NCI-H446 (cell line): ENCODE measurements at places on chromosomes 3 and 15.

- DNase-seq, result no peak
Observed at GRCh38 chr3:45688194-45688881, 858 bp upstream of the SACM1L start.

DNA sequence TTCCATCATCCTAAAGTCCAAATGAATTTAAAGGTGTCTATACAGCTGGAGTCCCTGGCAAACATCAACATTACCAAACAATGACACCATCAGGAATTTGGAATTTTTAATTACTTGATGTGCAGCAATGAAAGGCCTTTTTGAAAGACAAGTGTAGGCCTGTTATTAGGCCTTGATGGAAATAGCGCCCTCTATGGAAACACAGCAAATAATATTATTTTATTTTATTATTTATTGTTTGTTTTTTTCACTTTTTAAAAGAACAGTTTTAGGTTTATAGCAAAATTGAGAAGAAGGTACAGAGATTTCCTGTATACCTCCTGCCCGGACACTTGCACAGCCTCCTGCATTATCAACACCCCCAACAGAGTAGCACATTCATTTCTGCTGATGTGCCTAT, 18.1 kb upstream of the OR5AC2 start:
- no peak for DNase-seq

GRCh38 chr3:119731560-119732343, 28.9 kb downstream of the CFAP91 start:
- peak; percentile 42 for DNase-seq

DNA sequence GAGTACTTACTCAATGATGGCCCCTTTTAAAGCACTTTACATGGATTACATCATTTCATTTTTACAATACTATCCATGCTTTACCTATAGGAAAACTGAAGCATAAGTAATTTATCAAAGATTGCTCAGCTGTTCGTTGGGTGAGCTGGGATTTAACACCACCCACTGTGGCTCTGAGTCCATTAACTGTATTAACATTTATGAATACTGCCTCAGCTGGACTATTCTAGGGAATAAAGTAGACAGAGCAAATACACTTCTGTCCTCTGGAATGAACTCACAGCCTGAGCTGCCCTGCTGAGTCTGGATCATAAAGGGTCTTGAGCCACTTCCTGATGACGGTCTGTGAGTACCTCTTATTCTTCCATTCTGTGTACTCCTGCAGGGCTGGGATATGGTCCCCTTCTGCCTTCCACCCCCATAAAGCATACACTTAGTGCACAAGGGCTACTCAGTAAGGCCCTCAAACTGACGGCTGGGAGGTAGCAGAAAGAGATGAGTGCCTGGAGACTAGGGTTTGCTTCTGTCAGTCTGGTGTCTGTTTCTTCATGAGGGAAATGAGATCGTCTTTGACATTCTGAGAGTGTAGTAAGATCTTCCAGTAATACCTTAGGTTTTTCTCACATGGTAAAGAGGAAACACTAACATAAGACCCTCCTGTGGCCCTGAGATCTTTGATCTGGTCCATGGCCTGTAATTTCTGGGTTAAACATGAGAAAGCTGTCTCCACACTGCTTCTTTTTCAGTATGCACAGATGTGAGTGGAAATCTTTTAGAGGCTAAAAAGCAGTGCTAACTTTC, 12.6 kb upstream of the ST6GAL1 start:
- DNase-seq, result no peak

DNA sequence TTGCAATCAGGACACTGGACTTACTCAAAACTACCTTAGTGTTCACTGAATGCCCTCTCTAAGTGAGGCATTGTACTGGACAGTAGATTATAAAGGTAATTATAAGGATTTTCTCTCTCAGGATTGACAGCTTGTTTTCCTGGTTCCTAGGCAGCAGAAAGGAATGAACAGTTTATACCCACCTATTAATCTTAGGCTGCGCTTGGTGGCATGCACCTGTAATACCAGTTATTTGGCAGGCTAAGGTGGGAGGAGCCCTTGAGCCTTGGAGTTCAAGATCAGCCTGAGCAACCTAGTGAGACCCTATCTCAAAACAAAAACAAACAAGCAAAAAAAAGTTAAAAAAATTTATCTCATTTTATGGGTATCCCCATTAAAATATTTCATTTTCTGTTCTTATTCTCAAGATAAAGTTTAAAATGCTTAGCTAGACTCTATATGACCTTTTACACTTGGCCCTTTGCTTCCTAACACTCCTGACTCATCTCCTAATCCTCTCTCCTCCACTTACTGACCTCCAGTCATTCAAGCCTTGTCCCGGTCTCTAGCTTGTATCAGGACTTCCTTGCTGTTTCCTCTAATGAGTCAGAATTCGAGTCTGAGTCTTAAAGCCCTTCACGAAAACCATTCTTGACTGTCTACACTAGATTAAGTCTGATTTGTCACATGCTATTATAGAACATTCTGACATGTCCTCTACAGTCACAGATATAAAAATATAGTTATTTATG, 348.6 kb downstream of the NLGN1 start:
- no peak for DNase-seq

GRCh38 chr3:130480736-130481135, 36.2 kb upstream of the COL6A6 start:
- DNase-seq, result peak; percentile 34

- DNase-seq, result no peak
Observed at GRCh38 chr3:46538803-46539442, 27.2 kb downstream of the LRRC2 start.

- DNase-seq, result no peak
Observed at GRCh38 chr3:127799476-127800222, 22.7 kb downstream of the MGLL start.

DNA sequence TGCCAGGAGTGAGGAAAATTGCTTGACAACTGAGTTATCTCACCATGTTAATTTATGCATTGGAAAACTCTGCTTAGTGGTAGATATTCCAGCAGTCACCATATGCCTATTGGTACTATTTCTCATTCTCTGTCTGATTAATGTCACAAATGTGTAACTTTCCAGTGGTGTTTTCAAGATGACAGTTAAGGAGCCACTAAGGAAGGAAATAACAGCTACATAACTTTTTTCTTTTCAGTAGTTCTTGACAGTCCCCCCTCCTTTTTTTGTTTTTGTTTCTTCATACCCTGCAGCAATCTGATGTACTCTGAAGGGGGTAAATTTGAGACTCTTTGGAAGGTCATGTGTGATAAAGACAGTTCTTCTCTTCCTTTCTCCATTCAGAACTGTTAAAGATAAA, 13.1 kb downstream of the RASA2 start:
- DNase-seq, result no peak

GRCh38 chr3:13492976-13493866, 13.1 kb downstream of the HDAC11 start:
- DNase-seq, result no peak

DNA sequence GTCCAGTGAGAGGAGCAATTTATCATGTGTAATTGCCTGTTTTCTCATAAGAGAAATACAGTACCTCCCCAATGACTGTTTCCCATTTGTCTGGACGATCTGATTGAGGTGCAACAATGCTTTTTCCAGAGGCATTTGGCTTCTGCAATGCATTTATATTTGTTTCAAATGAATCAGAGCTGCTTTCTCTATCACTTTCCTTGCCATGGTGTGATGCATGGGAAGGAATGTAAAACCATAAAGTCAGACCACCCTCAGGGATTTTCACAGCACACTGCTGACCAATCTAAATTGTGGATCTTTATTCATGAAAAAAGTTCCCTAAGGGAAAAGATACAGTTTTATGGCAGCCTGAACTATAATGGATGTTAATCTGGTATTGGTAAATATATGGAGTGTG, 333.0 kb downstream of the ZNF385D start:
- no peak for DNase-seq
